ENCODE measurements at places on chromosomes 6 and 20. TPM values are rescaled to one million over a fixed set of nuclear protein-coding genes. Genes with fewer than 3 reads are reported as not detected.

DNA sequence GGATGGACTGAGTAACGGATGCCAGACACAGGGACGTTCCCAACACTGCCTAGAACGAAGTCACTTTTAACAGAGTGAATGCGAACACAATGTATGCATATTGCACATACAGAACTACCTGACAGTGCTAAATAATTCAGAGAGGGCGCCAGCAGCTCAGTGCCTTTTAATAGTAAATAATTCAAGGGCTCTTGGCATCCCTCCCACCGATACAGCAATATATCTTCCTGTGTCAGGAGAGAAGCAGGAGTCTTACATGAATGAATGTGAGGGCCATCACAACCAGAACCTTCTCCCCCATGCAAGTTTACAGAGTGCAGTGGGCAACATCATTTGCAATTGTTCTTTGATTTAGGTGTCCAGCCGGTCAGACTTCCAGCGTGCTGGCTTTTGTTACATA is 88.4 kb upstream of the KCNG1 start:
- no peak for DNase-seq

DNA sequence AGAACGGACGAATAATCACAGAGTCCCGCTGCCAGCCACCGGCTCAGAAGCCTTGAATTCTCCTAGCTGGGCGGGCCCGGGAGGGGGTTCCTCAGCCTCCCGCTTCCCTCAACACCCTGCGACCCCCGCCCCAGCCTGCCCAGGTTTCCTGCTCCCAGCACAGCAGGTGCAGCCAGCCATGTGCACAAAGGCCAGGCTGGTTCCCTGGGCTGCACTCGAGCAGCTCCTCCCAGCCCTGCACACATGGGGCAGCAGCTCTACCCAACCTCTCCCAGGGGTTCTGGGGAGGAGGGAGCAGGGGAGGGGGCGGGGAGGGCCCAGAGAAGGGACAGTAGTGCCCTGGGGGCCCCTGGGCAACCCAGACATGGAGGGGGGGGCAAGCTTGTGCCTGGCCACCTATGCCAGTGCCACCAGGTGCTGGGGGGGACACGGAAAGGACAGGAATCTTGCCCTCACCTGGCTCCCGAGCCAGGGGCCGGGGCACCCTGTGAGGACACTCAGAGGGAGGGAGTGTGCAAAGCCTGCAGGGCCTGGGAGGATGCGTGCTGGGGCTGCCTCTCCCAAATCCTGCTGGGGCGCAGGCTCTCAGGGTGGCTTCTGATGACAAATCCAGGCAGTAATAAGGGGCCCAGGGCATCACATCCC is 1.2 kb upstream of the NTSR1 start:
- DNase-seq = no peak

HLA-DRB5 gene
- total RNA-seq = 1.6 TPM

- DNase-seq = no peak
Measured at GRCh38 chr6:1496836-1497760, 107.7 kb downstream of the FOXF2 start.

- no peak for DNase-seq
Measured at GRCh38 chr6:147268254-147268653, 64.0 kb downstream of the STXBP5 start.

DNA sequence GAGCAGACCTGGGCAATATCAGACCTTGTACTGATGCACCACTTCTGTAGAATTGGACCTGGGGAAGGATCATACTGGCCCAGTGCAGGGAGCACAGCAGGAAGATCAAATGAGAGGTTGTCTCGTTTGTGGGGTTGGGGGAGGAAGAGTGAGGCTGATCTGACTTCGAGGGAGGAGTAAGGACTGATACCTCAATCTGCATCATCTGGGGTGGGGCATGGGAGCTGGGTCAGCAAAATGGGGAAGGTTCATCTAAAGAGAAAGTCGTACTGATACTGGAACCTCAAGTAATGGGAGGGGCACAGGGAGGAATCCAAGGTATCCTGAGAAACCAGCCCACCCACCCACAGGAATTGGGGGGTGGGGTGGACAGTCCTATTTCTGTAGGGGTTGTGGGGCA is 3.7 kb downstream of the RNF39 start:
- no peak for DNase-seq

FLRT3 gene
- 48.3 TPM for total RNA-seq

ZC3H12D gene
- total RNA-seq = 8.9 TPM
